ENCODE measurements at places on chromosomes 2 and 18.

GRCh38 chr2:48529676-48530032 is 300 bp upstream of the STON1 start:
- no peak for DNase-seq

DNA sequence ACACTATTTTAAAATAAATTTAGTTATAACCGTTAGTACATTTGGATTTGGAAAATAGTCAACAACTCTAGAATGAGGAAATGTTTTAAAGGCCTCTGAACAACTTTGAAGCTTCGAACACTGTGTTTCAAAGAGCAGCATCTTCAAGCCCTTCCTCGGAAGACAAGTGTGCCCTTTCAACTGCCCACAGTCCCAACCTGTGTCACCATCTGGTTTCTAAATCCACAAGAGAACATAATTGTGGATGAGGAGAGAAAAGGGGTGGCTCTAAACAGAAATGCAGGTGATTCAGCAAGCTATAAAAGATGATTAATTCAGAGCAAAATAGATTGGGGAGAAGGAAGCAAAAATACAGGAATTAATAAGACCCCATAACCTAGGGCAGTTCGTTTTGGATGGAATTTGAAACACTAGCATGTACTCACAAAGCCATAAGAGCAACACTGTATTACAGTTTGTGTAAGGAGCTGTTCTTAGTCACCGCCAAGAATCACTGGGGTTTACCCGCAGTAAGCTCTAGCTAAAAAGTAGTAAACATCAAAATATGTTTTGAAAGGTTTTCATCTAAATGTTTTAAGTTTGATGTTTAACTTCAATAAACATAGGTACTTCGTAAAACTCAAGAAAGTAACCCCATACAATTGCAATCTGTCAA is 160.7 kb downstream of the EIPR1 start:
- DNase-seq: no peak

GRCh38 chr2:21013043-21013816 is 30.6 kb downstream of the APOB start:
- DNase-seq: no peak

DNA sequence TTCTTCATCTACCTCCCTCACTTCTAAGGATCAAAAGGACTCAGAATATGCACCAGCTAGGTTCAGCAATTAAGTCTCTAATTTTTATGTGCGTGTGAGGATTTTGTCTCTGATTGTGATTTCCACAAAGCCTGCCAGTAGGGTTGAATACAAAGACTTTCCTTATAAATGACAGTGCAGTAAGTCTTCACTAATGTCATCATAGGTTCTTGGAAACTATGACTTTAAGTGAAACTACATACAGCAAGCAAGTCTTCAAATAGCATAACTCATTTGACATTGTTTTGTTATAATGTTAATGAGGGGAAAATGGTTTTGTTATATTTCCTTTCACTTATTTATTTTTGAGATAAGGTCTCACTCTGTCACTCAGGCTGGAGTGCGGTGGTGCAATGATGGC is 526.3 kb upstream of the DCC start:
- no peak for DNase-seq

GRCh38 chr18:26386441-26386840 is 160.2 kb downstream of the TAF4B start:
- no peak for DNase-seq

- no peak for DNase-seq
These were observed 95.4 kb downstream of the C1QL2 start for GRCh38 chr2:119063177-119063576.
